CD4-positive, alpha-beta T cell treated with Interleukin-15 for 1 hour (primary cell): ENCODE measurements at places on chromosomes 12 and 14.

- DNase-seq, result no peak
Observed at GRCh38 chr12:129570796-129571400, 332.9 kb downstream of the TMEM132D start.

DNA sequence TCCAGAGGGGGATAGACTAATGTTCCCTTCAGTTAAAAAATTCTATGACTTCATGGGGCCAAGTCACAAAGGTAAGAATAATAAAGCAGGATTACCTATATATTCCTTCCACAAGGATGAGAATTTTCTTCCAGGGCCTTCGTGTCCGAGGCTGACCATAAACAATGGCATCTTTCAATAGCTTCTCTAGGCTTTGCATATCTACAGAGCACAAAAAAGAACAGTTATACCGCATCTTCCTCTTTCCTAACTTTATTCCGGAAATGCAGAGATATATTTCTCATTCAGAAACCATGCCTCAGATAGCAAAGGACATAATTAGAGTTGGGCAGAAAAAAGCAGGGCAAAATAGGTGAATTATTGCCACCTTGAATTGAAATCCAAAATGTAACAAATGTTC is 58.3 kb upstream of the ISM2 start:
- DNase-seq, result no peak

DNA sequence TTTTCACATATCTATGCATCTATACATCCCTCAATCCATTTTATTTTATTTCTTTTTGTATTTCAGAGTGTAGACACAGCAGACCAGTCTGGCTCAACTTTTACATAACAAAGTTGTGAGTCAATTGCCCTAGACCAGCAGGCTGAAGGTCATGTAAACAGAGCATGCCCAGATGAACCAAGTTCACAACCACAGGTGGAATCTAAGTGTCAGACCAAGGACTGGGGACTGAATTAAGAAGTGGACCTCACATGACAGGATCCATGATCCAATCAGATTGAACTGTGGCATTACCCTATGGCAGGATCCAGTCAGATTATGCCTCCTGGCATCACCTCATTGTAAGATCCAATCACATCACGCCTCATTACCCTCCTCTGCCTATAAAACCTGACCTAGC is 455.8 kb downstream of the SOX5 start:
- DNase-seq, result no peak

DNA sequence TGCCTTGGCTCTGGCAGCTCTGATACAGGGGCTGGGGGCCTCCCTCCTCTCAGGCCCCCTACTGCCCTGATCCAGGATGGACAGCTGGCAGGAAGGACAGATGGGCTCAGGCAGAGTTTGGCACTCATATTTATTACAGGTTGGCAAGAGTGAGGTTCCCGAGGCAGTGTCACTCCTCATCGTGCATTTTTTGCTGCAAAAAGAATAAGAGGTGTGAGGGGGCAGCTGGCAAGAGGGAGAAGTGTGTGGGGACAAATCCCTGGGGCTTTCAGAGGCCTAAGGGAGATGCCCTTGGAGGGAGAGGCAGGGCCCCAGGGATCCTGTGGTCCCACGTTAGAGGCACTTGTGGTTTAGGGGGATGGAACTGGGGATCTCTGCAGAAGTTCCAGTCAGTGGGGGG is 5.0 kb downstream of the CMTM5 start:
- DNase-seq, result no peak

DNA sequence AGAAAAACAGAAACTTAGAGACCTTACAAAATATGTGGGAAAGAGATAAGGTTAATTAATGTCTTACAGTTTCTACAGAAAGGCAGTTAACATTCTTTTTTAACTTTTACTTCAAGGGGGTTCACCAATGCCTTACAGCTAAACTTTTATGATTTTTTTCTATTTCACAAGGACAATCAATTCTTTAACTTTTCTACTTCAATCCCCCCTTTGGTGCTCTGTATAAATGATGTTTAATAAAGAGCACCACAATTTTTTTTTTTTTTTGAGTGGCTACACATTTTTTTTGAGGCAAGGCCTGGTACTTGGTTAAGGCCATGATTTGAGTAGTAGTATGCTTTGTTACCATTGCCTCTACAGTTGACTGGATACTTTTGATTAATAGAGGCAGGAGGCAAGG is 279.6 kb downstream of the PRKD1 start:
- no peak for DNase-seq

GRCh38 chr12:28060871-28061270 is 88.3 kb upstream of the PTHLH start:
- no peak for DNase-seq

- no peak for DNase-seq
Observed at GRCh38 chr14:101398011-101398410, 163.3 kb upstream of the DIO3 start.

GRCh38 chr12:27468241-27468640 is 21.7 kb downstream of the SMCO2 start:
- DNase-seq, result no peak

DNA sequence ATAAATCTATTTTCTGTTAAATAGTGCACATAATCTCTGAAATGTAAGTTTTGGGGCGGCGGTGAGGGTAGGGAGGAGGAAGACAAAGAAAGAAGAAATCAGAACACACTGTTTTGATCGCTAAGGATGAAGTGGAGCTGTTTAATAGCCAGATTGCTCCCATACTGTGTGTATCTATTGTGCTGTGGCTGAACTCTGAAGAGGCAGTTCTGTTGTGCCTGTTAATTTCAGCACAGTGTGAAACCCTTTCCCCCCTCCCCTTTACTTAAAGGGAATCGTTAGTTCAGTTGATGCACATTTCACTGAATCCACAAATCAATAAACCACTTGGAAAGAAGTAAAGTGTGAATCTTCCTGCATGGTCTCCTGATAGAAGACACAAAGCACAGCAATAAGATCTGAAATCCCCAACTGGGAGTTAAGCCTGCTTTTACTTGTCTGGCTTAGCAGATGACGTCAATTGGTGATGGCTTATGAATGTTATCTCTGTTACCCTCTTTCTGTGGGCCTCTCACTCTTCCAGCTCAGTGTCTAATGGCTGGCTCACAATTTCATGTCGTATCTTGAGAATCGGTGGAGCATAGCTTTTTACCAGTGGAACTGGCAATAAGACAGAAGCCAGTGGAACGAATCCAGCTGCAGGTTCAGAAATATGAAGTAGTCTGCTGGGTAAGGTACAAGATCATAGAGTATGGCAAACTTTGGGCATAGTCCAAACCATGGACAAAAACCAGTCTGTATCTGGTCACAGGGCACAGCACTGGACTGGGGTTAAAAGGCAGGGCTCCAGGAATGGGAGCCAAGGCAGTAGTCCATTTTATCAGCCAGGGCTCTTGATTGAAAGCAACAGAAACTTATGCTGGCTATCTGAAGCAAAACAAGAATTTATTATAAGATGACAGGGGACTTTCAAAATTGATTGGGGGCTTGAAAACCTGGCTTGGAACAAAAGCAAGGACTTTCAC is 413.5 kb upstream of the SEL1L start:
- no peak for DNase-seq

GRCh38 chr12:108454539-108455139 is 60.4 kb upstream of the FICD start:
- no peak for DNase-seq

DNA sequence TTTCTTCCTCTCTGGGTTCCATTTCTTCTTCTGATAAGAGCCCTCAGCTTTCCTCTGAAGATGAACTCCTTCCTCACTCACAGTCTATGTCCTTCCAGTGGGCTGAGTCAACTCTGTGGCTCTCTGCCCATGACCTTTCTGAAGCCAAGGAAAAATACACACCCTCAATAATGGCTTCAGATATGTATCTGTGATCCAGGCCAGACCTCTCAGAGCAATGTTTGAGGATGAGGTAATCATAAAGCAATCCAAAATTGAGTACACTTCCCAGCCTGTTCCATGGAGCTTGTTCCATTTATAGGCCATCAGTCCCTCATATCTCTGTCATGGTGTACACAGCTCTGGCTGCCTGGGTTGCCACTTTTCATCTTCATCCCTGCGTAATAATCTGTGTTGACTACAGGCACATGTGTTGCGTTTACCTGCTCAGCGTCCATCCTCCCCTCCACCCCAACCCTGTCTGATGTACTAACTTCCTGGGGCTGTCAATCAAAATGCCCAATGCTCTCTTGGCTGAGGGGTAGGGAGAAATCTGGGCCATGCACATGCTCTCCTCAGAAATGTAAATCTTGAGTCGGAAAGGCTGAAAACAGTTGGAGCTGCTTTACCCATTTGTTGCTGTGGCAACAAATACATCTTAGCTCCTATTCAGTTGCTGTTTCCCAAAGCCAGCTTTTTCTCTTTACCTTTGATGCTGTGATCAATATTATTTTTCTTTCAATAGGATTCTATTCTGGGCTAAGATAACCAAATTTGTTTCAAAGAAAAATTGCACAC is 377.8 kb upstream of the TMEM132C start:
- no peak for DNase-seq

DNA sequence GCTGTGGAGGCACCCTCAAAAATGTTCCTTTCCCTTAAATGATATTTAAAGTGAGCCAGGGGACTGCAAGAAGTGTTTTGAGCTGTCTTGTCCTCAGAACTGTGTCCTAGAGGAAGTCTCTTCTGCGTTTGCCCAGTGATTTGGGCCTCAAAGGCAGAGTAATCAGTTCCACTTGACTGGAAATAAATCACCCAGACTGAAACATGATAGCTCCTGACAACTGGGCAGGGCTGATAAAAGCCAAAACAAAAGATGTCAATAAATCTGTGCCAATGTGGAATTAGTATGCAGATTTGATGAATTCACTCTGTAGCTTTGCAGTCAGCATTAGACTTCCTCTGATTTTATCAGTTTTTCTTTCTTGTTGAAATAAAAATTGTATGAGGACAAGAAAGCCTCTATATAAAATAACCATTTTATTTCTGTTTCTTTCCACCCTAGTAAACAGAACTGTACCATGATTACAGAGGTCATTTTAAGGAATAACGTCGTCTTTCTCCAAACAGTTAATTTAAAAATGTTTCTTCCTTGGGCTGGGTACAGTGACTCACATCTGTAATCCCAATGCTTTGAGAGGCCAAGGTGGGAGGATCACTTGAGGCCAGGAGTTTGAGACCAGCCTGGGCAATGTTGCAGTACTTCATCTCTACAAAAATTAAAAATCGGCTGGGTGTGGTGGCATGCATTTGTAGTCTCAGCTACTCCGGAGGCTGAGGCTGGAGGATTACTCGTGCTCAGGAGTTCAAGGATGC is 180.8 kb downstream of the ERC1 start:
- no peak for DNase-seq

- DNase-seq, result no peak
Observed at GRCh38 chr14:84937449-84937848, 592.5 kb upstream of the FLRT2 start.

DNA sequence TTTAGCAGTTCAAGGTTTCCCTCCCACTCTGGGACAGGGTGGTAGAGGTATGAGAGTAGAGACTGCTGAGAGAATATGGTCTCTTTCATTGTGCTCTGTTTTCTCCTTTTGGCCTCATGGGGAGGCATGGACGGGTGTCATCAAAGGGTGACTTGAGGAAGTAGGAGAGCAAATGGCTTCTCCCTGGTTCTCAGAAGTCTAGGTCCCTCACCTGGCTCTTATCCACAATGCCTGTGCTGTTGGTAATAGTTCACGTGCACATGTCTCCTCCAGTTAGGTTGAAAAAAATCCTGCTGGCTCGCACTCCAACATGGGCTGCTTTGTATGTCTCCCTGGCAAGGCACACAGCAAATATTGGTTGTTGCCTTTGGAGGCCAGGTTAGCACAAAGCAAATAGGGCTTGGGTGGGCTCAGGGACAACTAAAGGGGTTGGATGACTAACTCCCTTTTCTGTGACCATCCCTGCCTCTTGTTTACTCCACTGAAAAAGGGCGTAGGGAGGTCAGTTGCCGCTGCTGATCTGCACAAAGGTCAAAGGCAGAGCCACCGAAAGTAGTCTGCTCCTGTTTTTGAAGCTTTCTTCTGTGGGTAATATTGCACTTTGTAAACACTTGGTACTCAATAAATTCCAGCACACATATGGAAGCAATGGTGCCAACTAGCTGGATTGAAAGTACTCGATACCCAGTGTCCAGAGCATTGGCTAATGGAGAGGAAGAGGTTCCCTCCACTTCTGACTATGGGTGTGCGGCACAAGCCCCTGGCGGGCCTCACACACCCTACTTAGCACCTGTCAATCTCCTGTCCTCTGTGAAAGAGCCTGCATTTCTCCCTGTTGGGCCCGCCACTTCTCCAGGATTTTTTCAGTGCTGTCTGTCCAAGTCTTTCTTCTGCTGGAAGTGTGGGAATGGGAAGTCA is 121.8 kb downstream of the SLC38A6 start:
- no peak for DNase-seq

DNA sequence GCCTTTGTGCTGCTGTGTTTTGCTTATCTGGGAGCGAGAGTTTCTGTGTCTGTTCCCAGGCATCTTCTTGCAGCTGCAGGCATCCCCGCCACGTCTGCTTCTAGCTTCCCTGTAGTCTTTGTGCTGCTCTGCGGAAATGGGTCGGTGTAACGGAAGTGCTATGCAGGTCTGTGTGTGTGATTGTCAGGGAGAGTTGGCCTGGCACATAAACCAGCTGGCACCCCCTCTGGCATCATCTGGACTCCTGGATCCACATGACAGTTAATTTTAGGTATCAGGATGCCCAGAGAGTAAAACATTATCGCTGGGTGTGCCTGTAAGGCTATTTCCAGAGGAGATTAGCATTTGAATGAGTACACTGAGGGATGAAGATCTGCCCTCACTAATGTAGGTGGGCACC is 9.4 kb upstream of the OASL start:
- no peak for DNase-seq

GRCh38 chr12:81797100-81797499 is 38.0 kb upstream of the PPFIA2 start:
- no peak for DNase-seq

DNA sequence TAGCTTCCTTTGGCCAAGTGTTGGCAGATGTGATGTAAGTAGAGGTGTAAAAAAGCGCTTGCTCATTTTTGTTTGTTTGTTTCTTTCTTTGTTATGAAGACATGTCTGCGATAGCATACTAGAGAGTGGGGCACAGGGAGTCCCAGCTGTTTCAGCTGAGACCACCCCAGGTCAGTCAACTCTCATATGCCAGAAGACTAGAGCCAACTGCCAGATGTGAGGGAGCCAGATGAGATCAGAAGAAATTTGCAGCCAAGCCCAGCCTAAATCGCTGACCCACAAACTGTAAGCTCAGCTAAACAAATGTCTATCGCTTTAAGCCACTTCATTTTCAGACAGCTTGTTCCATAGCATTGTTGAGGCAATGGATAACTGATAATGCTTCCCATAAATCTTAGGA is 397.1 kb downstream of the APAF1 start:
- DNase-seq, result no peak

DNA sequence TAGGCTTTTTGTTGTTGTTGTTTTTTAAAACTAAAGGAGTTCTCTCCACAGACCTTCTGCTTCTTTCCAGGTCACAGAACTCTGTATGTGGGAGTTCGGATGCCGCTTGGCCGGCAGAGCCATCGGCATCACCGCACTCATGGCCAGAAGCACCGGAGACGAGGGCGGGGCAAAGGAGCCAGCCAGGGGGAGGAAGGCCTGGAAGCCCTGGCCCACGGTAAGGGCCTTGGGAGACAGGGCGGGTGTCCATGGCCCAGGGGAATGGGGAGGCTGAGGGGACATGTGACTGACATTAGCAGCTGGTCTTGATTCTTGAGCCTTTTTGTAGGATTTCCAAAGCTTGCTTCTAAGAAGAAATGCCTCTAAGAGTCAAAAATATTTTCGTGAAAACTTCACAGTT is 26.2 kb downstream of the SLC4A8 start:
- no peak for DNase-seq
